Cerebellar cortex (tissue), 1 donor: ENCODE measurements at places on chromosomes 2 and 18.

DNA sequence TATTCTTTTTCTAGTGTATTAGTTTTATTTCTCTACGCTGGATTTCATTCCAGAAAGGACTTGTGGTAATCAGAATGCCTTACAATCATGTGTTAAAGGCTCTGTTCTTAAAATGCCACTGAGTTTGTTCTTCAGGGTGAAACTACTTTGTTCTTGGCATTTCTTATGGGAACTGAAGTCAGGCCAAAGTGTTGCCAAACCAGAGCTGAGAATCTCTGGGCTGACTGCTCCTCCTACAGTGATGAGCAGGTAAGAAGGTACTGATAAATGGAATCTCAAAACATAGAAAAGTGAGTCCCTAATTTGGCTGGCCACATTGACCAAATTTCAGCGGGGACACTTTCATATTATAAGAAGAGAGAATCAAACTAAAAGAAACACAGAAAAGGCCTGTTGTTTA lies 55.1 kb upstream of the ZNF397 start:
- DNase-seq, result no peak

DNA sequence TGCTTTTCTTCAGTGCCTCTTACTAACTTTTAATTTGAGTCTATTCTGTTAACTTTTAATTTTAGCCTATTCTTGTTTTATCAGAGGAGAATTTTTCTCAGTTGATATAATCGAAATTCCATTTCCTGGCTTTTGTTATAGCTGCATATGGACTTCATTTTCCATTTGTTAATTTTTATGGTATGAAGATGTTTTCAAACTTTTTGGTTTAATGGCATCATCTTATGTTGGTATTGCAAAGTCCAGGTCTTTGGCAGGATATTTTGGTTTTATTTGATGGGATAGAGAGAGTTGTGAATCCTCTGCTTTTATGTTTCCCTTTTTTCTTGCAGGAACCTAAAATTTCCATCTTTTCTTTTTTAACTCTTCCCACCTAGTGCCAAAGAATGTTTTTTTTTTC lies 70.9 kb upstream of the RAPGEF4 start:
- DNase-seq, result no peak

DNA sequence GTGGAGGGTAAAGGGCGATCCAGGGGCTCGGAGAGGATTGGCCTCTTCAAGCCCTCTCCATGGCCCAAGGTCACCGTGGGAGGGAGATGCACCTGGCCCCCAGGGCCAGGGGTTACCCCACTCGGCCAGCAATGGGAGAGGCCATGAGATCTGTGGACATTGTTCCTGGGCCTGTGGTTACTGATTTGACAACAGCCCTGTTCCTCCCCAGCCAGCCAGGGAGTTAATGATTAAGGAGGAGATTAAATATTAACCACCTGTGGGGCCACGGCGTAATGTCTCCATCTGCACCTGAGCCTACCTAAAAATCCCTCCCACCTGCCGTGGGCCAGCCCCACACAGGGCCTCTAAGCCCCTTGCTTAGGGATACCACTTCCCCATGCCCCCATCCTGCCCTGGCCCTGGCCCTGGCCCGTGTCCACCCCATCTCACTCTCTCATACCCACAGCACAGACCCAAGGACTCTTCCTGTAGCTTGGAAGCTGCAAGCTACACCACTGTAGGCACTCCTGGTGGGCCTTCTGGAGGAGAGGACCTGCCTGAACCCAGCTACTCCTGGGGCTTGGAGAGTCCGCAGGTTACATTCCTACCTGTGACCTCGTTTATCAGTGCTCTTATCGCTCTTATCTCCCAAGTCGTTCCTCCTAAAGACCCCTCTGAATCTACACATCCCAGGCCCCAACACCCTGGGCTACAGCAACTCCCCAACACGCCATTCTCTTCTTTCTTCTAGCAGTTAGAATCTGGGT lies 32.1 kb downstream of the ZFP36L2 start:
- DNase-seq, result no peak

DNA sequence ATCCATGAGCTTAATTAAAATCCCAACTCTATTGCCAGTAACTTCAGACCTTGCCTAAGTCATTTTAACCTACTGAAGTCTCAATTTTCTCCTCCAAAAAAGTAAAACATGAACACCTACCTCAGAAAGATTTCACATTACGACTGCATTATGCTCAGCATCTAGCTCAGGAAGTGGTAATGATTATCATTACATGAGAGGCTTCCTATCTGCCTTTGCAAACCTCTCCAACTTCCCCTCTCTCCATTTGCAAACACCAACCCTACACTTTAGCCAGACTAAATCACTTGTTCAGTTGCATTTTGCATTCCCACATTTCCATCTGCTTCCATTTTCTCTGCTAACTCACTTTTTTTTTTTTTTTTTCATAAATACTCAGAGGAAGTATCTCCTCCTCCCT lies 6.8 kb downstream of the SLC38A11 start:
- no peak for DNase-seq

- no peak for DNase-seq
These were observed 18.3 kb upstream of the TLK1 start for GRCh38 chr2:171178993-171179392.

- DNase-seq, result no peak
These were observed 34.9 kb downstream of the RNF144A start for GRCh38 chr2:6952101-6952500.

DNA sequence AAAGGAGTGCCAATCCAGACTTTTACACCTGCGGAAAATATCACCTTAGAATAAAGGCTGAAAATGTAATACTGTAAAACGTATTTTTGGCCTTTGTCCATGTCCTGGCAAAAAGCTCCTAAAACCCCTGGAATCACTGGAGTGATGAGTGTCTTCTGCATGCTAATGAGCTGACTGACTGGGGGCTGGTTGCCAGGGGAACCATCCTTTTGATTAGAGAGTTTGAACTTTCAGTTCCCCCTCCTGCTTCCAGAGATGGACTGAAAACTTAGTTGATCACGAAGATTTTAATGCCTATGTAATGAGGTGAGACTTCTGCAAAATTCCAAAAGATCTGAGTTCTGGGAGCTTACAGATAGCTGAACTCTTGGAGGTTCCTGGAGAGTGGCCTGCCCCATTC lies 20.5 kb downstream of the PUM2 start:
- DNase-seq, result no peak

- DNase-seq, result no peak
These were observed 6.2 kb downstream of the KRTCAP3 start for GRCh38 chr2:27448381-27448780.

DNA sequence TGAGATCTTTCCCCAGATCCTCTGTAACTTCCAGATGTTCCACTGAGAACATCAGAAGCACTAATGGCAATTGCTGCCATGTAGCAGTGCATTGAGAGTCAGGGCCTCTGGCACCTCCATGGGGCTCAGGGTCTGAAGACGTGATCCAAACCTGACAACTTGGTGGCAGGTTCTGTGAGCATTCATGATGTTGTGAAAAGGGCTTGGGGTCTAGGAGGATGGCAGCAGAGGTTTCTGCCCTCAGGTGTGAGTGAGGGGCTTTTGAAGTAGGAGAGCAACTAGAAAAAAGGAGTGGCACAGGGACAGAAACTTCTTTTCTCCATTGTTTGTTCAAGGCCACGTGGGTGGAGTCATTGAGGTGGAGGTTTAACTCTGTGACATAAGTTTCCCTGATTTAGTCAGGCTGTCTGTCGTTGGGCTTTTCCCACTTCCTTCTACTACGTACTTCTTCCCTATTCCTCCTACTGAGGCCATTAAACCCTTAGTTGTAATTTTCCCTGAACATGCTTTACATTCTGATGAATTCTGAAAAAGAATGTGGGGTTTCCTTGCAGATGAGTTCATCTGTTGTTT lies 13.1 kb downstream of the CFLAR start:
- no peak for DNase-seq

DNA sequence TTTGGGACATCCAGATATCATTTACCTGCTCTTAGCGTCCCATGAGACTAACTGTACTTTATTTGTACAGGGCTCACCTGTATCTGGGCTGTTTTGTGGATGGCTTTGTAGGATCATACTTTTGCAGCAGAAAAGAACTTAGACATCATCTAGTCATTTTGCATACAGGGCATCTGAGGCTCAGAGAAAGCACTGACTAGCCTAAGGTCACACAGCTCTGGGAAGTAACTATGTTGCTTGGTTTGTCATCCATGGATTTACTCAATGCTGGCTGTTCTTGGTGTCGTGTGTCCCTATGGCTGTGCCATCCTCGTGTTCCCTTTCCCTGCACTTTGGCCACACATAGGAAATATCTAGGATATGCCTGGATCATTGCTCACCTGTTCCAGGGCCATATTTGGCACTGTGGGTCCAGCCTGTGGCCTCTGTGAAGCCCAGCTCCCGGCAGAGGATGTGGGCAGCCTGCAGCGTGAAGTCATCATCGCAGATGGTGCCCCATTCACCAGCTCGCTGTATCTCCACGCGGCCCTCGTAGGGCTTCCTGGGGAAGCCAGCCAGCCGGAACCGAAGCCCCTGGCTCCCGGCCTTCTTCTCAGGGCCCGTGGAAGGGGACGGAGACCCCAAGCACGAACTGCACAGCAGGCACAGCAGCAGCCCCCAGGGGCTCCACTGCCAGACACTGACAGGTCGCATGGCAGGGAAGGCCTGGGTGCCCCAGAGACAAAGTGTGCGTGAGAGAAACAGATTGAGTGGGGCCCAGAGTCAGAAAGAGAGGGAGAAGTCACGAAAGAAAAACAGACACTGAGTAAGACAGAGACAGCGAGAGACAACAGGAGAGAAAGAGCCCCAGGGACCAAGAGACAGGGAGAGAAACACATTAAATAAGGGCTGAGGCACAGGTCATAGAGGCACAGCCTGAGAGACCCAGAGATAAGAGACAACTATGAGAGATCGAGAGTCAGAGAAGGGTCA lies 1.5 kb downstream of the LOXL3 start:
- DNase-seq, result no peak

DNA sequence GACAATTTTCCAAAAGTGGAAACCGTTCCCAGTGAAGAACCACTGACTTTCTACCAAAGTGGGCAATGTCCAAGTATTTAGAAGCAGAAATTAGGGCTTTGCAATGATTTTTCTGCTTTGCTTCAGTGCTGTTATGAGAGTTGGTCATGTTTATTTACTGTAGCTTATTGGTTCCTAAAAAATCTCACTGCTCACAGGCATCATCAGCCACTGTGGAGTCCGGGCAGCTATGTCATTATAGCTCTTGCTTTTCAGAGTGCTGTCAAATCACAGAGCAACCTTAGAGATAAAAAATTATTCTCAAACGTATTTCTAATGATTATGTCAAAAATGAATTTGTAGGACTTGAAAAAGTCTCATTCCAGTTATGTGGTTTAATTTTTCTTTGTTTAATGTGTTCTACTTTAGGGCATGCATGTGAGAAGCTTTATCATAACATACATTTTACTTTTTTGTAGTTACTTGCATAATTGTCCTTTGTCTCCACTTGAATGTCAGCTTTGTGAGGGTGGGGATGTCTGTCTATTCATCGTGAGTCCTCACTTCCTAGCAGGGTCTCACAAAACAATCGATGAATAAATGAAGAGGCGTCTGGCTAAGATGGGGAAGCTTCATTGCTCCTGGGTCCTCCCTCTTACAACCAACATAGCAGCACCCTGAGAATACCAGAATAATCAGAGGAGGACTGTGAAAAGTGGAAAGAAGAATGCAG lies 117.6 kb downstream of the TPGS2 start:
- no peak for DNase-seq

- no peak for DNase-seq
These were observed 209.7 kb upstream of the SIX2 start for GRCh38 chr2:45218931-45219339.

DNA sequence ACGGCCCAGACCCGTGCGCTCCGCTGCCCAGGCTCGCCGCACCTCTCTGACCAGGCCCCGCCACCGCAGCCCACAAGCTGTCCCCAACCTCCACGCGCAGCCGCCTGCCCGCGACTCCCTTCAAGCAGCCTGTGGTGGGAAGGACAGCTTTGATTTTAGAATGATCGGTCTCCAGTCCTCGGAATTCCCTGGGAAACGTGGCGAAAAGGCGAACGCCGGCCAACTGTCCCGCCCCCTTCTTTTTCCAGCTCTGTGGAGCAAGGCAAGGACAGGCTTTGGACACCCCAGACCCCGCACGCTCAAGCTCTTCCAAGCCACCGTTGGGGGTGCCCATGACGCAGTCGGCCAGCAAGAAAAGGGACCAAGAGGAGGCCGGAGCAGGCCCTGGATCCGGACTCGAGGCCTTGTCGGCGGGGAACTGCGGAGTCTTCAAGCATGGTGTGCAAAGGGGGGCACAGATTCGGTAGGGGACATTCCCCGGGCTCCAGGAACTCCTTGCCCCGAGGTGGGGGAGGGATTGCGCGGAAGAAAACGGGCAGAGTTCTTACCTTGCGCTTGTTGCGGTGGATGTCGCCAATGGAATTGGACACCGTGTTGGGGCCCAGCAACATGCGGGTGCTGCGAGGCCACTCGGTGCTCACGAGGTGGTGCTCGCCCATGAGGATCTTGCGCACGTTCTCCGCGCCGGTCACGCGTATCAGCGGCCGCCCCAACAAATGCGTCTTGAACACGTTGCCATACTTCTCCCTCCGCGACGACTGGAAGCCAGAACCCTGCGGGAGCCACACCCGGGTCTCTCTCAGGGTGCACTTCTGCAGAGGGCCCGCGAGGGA lies 4.0 kb downstream of the CYP26B1 start:
- no peak for DNase-seq
